ENCODE measurements at places on chromosomes 16 and 17.

DNA sequence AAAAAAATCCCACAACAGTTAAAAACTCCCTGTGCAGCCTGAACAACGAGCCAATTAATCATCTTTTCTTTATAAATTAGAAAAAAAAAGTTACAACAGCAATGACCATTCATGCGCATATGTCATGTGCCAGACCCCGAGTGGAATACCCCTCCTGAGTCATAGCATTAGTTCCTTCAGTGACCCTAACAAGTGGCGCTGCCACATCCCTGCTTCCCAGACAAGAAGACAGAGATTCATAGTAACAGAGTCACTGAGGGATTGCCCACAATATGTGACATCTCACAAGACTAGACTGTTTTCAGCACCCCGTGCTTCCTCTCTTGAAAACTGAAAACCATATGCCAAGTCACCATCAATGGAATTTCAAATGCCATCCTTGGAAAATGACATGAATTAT is 7.9 kb downstream of the UMOD start:
- no peak for DNase-seq

GRCh38 chr17:48023400-48024148 is 14.0 kb downstream of the COPZ2 start:
- DNase-seq, result peak; percentile 76

DNA sequence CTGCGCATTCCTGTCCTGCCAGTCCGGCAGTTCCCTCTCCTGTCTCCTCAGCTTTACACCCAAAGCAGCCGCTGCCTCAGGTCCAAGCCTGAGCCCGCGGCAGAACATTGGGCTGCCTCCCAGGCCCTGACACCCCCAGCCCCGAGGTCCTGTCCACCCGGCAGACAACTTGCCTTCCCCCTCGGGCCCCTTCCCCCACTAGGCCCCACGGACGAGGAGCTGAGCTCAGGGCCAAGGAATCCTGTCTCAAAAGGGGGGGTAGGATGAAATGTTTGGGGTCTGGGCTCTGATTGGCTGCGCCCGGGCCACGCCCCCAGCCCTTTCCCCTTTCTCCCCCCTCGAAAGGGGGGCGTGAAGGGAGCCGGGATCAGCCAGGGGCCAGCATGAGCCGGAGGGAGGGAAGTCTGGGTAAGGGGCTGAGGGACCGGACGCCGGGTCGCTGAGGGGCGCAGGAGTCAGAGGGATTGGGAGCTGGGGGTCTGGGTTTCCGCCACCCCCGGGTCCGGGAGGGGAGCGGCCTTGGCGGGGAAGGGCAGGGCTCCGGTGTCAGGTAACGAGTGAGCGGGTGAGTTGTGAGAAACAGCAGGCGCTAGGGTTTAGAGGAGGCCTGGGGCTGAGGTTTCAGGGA is at the start of gene CTF1:
Gene CTF1 (plus strand): TSS at position 354 of the 628 bp plus-strand sequence. CDS start 30 bp downstream, at position 384.
- peak; percentile 50 for DNase-seq

GRCh38 chr17:81814748-81815645 is 11.0 kb downstream of the GCGR start:
- no peak for DNase-seq
